ENCODE measurements at places on chromosomes 2 and 18.

DNA sequence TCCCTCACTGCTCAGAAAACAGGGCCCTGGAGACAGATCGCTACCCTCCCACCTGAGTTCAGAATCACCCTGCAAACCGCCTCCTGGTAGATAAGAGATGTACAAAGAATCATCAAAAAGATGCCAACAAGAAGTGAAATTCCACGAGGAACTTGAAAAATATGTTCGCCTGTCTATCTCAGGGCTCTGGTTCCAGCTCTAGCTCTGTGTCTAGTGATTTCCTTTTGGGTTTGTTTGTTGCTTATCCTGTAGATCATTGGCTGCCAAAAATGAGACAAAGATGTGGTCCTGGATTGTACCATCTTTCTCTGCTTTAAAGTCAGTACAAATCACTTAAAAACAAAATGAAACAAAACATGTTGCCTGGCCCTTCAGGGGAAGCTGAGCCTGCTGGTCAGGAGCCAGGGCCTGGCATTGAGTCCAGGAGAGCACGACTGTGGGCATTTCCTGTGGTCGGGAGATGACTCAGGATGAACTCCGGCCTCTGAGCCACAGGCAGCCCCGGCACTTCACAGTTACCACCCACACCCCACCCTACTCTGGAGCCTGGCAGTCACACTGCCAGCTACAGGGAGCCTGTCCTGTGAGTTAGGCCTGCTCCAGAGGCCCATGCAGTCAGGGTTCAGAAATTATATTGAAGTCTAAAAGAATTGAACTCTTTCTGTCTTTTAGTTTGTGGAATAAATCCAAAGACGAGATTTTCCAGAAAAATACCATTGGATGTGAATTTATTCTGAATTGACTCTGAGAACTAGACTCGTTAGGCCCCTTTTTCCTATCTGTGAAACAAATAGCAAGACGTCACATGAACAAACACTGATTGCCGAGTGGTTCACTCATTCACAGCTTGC is 8.0 kb upstream of the ITGB6 start:
- DNase-seq, result peak; percentile 58

DNA sequence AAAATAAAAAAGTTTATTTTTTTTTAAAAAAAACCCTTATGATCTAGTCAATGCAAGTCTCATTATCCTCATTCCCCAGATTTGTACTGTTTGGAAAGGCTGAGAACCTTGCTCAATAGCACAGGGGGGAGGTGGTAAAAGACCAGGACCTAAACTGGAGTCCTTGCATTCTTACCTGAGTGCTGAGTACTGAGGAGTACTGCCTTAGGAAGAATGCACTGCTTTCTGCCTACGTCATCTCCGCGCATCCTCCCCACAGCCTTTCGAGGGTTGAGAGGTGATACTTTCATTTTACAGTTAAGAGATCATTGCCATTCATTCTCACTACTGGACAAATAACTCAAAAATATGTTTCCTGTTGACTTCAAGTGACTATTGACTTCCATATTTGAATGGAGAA is 73.8 kb downstream of the MAP3K20 start:
- no peak for DNase-seq

DNA sequence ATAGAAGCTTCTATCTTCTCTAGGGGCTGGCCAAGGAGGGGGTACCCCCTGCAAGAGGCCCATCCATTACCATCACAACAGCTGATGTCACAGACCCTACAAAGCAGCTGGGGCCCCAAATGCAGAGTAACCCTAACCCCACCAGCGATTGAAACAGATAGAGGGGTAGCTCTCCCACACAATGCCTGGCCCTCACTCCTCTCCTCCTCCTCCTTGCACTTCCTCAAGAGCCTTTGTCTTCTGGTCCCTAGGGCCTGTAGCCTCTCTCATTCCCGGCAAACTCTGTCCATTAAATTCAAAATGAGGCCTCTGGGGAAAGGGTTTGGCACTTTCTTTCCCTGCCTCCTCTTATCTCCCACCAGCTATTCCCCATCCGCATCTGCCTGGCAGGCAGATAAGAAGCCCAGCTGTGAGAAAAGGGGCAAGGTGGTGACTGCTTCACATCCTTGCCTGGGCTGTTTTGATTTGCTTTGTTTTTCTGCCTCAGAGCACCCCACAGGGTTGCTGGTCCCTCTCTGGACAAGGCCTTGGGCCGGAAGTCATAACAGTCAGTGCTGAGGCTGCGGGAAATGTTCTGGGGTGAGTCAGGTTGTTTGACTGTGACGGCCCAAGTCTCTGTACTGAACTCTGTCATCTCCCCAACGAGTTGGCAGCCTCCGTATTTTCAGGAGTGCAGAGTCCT is 26.1 kb upstream of the CYP26B1 start:
- no peak for DNase-seq

DNA sequence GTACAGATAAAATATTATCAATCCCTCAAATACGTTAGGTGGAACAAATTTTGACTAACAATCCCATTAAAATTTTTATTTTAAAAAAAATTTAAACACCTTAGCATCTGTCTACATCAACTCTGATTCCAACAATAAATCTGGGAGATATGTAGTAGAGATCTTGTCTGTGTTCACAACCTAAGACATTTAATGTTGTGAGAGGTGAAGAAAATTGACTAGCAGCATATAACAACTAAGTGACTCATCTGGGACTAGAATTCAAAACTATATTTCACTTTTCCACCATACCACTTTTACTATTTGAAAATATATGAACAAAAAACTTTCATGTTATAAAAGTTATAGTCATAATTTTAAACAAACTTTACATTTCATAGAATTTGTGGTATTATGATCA is 97.9 kb downstream of the ATAD2B start:
- DNase-seq, result no peak

DNA sequence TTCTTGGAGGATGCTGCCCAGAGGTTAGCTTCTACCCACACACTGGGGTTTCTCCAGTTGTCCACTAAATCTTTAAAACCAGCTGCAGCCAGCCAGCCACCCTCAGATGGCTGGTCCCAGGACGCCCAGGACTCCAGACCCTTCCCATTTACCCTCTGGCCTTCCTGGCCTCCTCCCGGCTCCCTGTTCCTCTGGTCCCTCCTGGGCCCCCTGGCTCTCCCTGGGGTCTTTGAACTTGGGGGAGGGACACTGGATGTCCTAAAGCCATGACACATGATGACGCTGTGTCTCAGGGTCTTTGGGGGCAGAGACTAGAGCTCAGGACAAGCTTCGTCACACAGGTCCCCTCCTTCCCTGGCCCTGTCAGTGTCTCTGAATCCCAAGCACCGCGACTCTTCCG is 201.1 kb upstream of the HDAC4 start:
- no peak for DNase-seq

DNA sequence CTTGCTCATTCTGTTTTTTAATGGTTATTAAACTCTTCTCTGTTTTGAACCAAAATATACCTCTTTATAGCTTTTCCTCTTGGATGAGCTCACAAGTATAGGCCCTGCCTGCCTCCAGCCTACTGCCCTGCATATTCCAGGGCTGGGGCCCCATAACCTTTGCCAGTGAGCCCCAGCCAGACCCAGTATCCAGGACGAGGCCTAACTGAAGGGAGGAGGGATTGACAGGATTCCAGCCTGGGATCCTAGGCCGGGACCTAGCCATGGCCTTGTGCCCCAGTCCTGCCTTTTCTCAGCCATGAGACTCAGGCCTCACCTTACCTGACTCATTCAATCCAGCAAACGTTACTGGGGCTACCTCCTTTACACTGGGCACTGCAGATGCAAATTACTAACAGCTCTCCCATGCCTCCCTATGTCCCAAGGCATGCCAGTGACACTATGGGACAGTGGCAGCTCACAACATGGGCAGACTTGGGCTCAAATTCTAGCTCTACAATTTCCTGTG is 159.2 kb downstream of the DDX1 start:
- no peak for DNase-seq

DNA sequence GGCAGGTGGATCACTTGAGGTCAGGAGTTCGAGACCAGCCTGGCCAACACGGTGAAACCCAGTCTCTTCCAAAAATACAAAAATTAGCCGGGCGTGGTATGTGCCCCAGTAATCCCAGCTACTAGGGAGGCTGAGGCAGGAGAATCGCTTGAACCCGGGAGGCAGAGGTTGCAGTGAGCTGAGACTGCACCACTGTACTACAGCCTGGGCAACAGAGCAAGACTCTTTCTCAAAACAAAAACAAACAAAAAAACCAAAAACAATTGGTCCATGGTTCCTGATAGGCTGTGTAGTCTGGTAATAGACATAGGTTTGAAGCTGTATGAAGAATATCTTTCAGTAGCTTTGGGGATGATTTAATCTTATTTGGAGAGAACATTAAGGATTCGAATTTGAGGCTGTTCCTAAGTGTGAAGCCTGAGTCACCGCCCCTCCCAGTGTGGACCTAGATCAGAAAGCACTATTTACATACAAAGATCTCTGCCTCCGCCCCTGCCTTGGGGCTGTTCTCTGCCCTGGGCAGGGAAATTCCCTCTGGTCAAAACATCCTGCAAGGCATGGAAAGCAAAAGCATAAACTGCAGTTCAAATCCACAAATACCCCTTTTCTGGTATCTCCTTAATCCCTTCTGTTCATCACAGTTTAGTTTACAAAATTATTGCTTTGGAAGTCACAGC is 52.8 kb upstream of the PMAIP1 start:
- DNase-seq, result peak; percentile 24

DNA sequence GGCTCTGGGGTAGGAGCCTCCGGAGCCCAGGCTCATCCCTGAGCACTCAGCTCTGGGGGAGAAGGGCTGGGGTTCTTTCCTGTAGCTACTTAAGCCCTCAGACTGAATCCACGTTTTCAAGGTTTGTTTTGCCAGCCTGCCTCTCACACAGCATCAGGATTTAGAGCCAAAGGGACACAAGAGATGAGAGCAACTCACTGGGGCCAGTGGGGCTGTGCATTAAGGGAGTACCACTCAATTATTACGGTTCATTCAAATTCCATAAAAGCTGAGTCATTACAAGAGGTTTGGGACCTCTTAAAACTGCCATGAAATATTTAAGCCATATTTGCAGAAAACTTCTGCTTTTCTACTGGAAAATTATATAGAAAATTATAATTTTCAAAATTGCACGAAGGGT is 17.1 kb upstream of the SNED1 start:
- no peak for DNase-seq

- DNase-seq, result no peak
These were observed 258.4 kb downstream of the LOXHD1 start for GRCh38 chr18:46398625-46399024.

DNA sequence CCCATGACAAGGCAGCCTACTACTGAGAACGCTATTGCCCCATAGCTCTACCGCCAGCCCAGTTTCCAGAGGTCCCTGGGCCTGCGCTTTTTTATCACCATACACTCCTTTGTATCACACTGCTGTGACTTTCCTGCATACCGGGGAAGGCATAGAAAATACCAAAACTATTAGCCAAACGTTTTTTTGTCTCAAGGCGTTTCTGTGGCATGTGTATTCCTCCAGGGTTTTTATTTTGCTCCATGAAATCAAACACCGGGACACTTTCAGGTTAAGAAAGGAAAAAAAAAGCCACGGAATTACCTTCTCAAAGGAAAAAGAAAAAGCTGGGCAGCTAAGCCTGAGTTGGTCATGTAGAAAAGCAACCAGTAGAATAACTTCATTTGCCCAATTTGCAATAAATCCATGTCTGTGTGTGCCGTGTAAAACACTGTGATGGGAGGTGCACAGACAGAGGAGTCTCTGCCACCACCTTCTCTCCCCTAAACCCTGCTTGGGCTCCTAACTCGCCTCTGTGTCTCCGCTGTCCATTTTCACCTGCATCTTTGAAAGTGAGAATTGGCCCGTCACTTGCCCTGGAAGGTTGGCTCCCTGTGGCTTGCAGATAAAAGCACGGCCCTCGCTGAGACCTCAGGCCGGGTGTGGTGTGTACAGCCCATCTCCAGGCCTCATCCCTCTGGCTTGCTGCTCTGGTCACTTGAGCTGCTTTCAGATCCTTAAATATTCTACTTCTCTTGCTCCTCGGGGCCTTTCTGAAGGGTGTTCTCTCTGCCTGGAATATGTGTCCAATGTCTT is 1.7 kb downstream of the AMER3 start:
- no peak for DNase-seq

DNA sequence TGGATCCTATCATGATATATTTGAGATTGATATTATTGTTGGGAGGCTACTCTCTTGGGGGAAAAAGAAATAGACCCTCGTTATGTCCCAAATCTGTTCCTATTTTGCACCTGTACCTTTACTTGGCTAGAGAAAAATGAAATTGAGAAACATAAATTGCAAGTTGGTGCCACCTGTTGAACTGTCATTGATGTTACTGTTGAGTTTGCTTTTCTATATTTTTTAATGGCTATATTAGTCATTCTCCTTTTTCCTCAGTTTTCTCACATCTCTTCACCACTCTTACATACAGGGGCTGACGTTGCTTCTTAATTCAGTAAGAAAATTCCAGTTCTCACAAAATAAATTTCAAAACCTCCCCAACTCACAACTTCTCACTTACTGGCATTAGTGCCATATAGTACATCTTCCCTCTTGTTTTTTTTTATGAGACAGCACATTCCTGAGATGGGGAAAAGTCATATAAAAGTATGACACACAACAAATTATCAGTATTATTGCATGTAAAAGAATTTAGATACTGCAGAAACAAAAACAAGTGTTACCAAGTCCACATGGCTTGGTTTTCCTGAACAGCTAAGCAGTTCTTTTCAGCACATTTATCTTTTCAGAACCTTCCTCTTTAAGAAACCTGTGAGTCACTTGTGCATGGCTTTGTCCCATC is 348.3 kb upstream of the DSEL start:
- no peak for DNase-seq

DNA sequence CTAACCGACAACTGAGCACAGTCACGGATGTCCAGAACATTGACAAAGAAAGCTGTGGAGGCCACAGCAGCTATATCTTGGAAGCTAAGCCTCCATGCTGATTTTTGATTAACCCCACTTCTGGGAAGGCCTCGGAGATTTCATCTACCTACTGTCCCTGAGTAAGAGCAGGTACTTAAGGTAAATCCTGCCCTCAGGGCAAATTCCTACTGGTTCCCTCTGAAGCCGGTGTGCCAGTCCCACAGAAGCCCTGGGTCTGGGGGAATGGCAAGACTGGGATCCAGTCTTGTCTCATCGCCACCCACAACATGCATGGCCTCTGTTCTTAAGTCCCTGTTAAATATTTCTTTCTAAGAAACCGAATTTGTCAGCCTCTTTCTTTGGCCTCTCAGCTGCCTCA is 18.7 kb downstream of the PER2 start:
- no peak for DNase-seq

GRCh38 chr2:202426751-202427150 is 50.6 kb downstream of the BMPR2 start:
- DNase-seq, result no peak

DNA sequence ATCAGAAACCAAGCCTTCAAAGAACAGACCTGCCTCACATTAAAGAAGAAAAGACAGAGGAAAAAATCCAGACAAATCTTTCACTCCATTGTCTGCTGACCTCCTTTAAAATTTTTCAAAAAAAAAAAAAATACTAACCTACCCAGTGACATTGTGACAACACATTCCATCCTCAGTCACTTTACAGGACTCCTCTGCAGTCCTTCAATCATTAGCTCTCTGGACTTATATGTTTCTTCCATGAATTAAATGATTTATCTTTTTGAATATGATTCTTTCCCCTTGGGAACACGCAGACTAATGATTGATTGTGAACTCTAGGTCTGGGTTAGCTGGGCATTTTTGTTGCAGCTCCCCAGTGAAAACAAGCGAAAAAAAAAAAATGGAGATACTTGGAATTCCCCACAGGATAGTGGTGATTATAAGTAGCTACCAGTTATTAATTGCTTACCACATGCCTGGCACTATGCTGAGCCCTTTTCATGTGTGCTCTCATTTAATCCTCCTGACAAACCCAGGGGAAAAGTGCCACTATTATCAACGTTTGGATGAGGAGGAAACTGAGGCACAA is 261.3 kb upstream of the NCKAP5 start:
- no peak for DNase-seq
